Pancreas (tissue), 10 donors: ENCODE measurements at places on chromosomes 2 and 18.

DNA sequence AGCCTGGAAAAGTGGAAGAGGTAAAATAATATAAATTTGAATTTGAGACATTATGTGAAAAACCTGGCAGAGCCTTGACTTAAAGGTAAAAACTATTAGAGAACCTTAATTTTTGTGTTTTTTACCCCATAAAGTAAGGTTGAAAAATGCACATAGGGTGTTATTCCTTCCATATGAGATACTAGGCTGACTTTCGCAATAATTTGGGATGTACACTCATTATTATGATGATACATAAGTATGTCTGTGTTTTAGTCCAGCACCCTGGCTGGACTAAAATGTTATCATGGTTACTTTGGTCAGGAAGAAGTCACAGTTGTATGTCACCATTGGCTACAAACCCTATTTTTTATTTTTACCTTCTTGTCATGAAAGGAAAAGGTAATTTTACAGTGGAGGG lies 19.8 kb downstream of the NEMP2 start:
- H3K4me3 ChIP-seq = no peak overlapping the region
- no peaks in the 10 kb centered on the region for H3K27me3 ChIP-seq
- no peak overlapping the region for H3K27ac ChIP-seq
- H3K36me3 ChIP-seq = no peaks in the 10 kb centered on the region

DNA sequence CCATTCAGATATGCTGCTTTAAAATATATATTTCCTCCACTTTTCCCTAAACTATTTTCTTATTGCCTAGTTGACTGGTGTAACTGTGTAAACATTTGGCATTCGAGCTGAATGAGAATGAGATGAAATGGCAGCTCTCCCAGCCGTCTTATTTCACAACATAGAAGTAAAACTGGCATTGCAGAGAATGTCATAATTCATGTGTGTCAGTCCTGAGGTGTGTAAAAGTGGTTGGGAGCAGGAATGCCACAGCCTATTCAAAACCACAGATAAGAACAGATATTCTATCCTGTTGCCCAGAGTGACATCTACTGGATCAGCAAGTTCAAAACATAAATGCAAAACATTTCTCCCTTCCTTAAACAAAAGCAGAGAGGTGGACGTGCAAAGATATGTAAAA lies 565.5 kb upstream of the CHAC2 start:
- no peak overlapping the region for H3K27ac ChIP-seq
- no peaks in the 10 kb centered on the region for H3K27me3 ChIP-seq
- H3K36me3 ChIP-seq = no peaks in the 10 kb centered on the region
- H3K4me3 ChIP-seq = no peak overlapping the region
- peaks cover 10% of the 10 kb centered on the region for H3K4me1 ChIP-seq
- peak; percentile 74 for DNase-seq

DNA sequence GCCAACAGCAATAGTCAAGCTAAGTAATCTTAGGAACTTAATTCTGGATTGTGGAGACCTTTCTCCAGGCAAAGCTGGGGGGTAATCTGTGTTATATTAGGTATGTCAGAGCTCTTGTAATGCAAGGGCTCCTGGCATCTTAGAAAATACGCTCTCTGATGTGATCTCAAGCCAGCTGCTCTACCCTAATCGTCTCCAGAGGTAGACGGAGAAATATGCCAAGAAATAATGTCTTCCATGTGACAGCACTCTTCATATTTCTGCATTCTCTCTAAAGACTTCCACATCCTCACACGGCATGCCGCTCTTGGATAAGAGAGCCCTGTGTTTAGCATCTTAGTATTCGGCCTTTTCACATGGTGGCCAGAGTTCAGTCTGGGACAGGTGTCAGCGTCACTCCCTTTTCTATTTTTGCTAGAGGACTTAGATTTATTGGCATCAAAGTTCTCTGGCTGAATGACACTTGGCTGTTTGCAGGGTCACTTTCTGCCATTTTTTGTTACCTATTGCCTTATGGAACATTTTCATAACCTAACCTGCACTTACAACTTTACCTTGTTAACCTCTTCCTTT lies 25.2 kb downstream of the CAPN13 start:
- H3K36me3 ChIP-seq = no peaks in the 10 kb centered on the region
- no peaks in the 10 kb centered on the region for H3K27me3 ChIP-seq
- no peak overlapping the region for H3K27ac ChIP-seq
- no peaks in the 10 kb centered on the region for H3K4me1 ChIP-seq
- DNase-seq = no peak
- H3K4me3 ChIP-seq = no peak overlapping the region

GRCh38 chr2:54041135-54041534 lies 70.3 kb upstream of the PSME4 start:
- DNase-seq = no peak
- no peak overlapping the region for H3K27ac ChIP-seq
- no peaks in the 10 kb centered on the region for H3K27me3 ChIP-seq
- no peaks in the 10 kb centered on the region for H3K4me1 ChIP-seq

GRCh38 chr18:77811503-77811902 lies 561.9 kb downstream of the GALR1 start:
- no peaks in the 10 kb centered on the region for H3K4me1 ChIP-seq
- DNase-seq = no peak
- no peak overlapping the region for H3K4me3 ChIP-seq
- no peaks in the 10 kb centered on the region for H3K36me3 ChIP-seq
- H3K27me3 ChIP-seq = no peaks in the 10 kb centered on the region

DNA sequence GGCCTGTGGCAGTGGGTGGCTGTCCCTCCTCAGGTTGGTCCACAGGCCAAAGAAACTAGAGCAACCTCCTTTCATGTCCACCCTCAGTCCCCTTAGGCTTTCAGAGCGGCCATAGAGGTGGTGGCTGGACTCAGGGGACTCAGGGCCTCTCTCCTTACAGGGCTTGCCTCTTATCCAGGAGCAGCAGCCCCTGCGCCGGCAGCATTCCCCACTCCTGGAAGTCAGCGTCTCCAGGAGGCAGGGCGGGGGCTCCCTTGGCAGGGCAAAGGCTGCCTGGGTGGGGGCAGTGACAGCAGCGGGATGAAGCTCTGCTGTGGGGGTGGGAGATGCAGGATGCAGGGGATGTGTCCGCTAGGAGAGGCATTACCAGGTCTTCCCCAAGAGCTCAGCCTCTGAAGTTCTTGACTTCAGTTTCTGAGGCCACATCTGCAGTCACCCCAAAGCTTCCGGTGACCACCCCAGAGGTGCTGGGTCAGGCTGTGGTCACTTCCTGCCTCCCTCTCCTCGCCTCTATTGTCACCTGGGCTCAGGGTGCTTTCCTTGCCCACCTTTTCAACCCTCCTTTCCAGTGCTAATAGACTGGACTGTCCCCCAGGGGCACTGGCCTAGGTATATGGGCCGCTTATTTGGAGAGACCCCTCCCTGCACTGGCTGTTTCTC lies 8.6 kb upstream of the GPR55 start:
- no peaks in the 10 kb centered on the region for H3K4me1 ChIP-seq
- no peak overlapping the region for H3K4me3 ChIP-seq
- H3K27me3 ChIP-seq = no peaks in the 10 kb centered on the region
- H3K27ac ChIP-seq = no peak overlapping the region
- H3K36me3 ChIP-seq = no peaks in the 10 kb centered on the region

DNA sequence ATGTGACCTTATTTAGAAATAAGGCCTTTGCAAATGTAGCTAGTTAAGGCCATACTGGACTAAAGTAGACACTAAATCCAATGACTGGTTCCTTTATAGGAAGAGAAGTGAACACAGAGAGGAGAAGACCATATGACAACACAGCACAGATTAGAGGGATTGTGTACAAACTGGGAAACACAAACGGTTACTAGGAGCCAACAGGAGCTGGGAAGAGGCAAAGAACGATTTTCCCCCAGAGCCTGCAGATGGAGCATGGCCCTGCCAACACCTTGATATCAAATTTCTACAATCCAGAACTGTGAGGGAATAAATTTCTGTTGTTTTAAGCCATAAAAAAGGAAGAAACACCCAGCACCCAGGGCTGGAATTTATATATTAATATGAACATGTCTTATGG lies 38.7 kb upstream of the COL5A2 start:
- H3K36me3 ChIP-seq = no peaks in the 10 kb centered on the region
- no peaks in the 10 kb centered on the region for H3K4me1 ChIP-seq
- H3K4me3 ChIP-seq = no peak overlapping the region
- DNase-seq = no peak
- no peak overlapping the region for H3K27ac ChIP-seq

- no peak overlapping the region for H3K4me3 ChIP-seq
- no peak for DNase-seq
- no peaks in the 10 kb centered on the region for H3K27me3 ChIP-seq
- H3K36me3 ChIP-seq = no peaks in the 10 kb centered on the region
Observed at GRCh38 chr2:234629596-234629995, 132.7 kb upstream of the ARL4C start.

DNA sequence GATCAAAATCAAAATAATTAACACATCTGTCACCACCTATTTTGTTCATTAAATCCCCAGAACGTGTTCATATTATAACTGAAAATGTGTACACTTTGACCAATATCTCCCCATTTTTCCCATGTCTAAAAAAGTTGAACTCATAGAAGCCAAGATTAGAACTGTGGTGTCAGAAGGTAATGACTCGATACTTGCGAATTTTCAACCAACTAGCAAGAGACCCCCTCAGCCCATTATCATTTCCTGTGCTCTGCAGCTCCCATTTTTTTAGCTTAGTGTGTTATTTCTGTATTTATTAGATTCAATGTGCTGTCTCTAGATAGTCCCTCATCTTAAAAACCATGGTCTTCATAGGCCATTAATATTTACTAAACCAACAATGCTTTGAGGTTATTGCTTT lies 248.7 kb upstream of the PIK3C3 start:
- H3K4me3 ChIP-seq = no peak overlapping the region
- no peaks in the 10 kb centered on the region for H3K4me1 ChIP-seq
- H3K36me3 ChIP-seq = no peaks in the 10 kb centered on the region
- no peak for DNase-seq
- no peak overlapping the region for H3K27ac ChIP-seq

- no peaks in the 10 kb centered on the region for H3K27me3 ChIP-seq
- H3K36me3 ChIP-seq = no peaks in the 10 kb centered on the region
- no peak overlapping the region for H3K27ac ChIP-seq
- no peak for DNase-seq
- H3K4me1 ChIP-seq = no peaks in the 10 kb centered on the region
Observed at GRCh38 chr18:44450226-44450625, 230.5 kb upstream of the SETBP1 start.

DNA sequence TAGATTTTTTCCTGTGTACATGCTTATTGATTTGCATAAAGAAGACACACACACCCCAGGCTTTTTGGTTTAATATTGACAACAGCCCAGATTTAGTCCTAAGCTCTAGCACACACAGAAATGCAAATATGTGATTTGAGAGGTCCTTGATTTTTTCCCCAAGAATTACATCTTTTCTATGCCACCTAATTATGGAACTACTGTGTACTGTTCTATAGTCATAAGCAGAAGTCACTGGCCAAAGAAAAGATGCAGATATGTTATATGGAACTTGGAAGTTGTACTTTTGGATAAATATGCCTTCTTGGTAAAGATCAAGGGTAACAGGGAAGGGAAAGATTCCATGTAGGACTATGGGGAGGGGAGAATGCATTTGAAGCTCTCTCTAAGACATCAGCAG lies 105.6 kb downstream of the SETBP1 start:
- DNase-seq = no peak
- H3K27ac ChIP-seq = no peak overlapping the region
- H3K4me3 ChIP-seq = no peak overlapping the region
- no peaks in the 10 kb centered on the region for H3K27me3 ChIP-seq
- H3K36me3 ChIP-seq = no peaks in the 10 kb centered on the region

GRCh38 chr18:63848159-63848558 lies 39.3 kb upstream of the SERPINB2 start:
- H3K4me3 ChIP-seq = no peak overlapping the region
- no peak for DNase-seq
- no peak overlapping the region for H3K27ac ChIP-seq
- H3K27me3 ChIP-seq = no peaks in the 10 kb centered on the region
- no peaks in the 10 kb centered on the region for H3K36me3 ChIP-seq
- no peaks in the 10 kb centered on the region for H3K4me1 ChIP-seq

- no peak for DNase-seq
- H3K27ac ChIP-seq = no peak overlapping the region
- H3K36me3 ChIP-seq = no peaks in the 10 kb centered on the region
- H3K4me1 ChIP-seq = no peaks in the 10 kb centered on the region
- H3K27me3 ChIP-seq = no peaks in the 10 kb centered on the region
- H3K4me3 ChIP-seq = no peak overlapping the region
Observed at GRCh38 chr2:70823249-70823648, 2.9 kb upstream of the CLEC4F start.

GRCh38 chr18:14104906-14105748 lies 27.1 kb downstream of the ZNF519 start:
- H3K4me1 ChIP-seq = no peaks in the 10 kb centered on the region
- H3K36me3 ChIP-seq = no peaks in the 10 kb centered on the region
- no peaks in the 10 kb centered on the region for H3K27me3 ChIP-seq
- no peak overlapping the region for H3K27ac ChIP-seq
- DNase-seq = no peak
- H3K4me3 ChIP-seq = no peak overlapping the region

DNA sequence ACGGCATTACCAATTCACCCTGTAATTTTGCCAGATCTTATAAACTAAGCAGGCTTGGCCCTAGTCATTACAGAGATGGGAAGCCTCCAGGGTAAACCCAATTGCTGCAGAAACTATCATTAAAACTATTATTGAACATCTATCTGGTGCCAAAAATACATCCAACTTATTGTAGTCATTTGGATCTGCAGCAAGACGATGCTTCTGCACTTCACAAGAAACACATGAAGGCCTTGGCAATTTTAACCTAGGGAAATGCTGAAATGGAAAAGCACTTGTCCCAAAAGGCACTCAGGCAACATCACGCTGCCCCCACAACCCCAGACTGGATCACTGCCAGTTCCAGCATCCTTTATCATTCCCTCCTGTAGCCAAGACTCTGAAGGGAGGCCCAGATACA lies 85.3 kb upstream of the ACVR2A start:
- H3K36me3 ChIP-seq = no peaks in the 10 kb centered on the region
- DNase-seq = no peak
- no peak overlapping the region for H3K4me3 ChIP-seq
- H3K27ac ChIP-seq = no peak overlapping the region
- no peaks in the 10 kb centered on the region for H3K4me1 ChIP-seq
- H3K27me3 ChIP-seq = no peaks in the 10 kb centered on the region

GRCh38 chr2:126504949-126505348 lies 151.0 kb upstream of the GYPC start:
- DNase-seq = no peak
- H3K27me3 ChIP-seq = no peaks in the 10 kb centered on the region
- H3K4me3 ChIP-seq = no peak overlapping the region
- no peak overlapping the region for H3K27ac ChIP-seq
- H3K4me1 ChIP-seq = no peaks in the 10 kb centered on the region
- no peaks in the 10 kb centered on the region for H3K36me3 ChIP-seq

- H3K27ac ChIP-seq = no peak overlapping the region
- H3K36me3 ChIP-seq = no peaks in the 10 kb centered on the region
- DNase-seq = no peak
- no peak overlapping the region for H3K4me3 ChIP-seq
Observed at GRCh38 chr2:206045251-206045650, 40.7 kb downstream of the INO80D start.

GRCh38 chr2:170878505-170878904 lies 50.5 kb upstream of the GORASP2 start:
- no peaks in the 10 kb centered on the region for H3K4me1 ChIP-seq
- DNase-seq = no peak
- H3K36me3 ChIP-seq = no peaks in the 10 kb centered on the region
- no peaks in the 10 kb centered on the region for H3K27me3 ChIP-seq
- H3K4me3 ChIP-seq = no peak overlapping the region

GRCh38 chr2:128623776-128624761 lies 305.4 kb upstream of the HS6ST1 start:
- H3K4me3 ChIP-seq = no peak overlapping the region
- H3K27ac ChIP-seq = no peak overlapping the region
- H3K36me3 ChIP-seq = no peaks in the 10 kb centered on the region
